ENCODE measurements at places on chromosomes 3 and 15.
A peak's percentile ranks its signal among the peaks of the same experiment; 100 is the strongest.

DNA sequence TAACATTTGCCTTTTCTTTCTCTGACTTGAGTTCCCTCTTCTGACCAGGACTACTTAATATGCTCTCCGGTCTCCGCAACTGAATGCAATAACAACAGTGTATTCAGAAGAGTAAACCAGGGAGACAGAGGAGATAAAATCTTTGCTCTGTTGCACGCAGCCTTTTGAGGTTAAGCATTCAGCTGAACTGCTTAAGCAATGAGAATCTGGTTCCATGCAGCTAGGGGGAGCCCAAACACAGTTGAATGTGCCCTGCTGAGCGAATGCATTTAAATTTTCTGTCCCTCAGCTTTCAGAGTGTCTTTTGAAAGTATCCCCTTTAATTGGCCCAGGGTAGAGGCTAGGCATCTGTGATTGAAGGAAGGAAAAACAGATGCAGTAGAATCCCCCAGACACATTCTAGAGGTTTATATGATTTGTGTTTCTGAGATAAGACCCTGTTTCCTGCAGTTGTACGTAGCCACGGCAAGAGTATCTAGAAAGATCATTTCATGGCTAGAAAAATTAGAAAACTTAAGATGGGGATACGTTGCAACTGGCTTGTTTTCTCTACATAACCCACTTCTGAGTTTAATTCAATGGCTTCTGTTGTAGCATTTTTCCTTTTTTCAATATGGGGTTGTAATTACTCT, 309.6 kb downstream of the TUSC7 start:
- DNase-seq: peak; percentile 4

DNA sequence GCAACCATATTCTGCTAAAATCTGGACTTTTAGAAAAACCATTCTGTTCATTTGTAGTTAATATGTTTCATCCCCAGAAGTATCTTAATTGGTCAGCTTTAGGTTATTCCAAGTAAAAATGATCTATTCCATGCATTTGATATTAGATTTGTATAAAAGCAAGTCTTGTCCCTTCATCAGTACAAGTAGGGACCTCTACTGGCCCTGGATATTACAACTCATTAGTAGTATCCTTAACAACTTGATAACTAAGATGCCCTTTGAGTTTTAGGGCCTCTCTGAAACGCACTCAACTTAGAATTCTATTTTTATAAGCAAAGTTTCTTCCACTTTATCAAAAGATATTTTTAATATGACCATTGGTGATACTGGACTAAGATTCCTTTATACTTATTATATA, 25.3 kb upstream of the SELENOT start:
- DNase-seq: no peak

DNA sequence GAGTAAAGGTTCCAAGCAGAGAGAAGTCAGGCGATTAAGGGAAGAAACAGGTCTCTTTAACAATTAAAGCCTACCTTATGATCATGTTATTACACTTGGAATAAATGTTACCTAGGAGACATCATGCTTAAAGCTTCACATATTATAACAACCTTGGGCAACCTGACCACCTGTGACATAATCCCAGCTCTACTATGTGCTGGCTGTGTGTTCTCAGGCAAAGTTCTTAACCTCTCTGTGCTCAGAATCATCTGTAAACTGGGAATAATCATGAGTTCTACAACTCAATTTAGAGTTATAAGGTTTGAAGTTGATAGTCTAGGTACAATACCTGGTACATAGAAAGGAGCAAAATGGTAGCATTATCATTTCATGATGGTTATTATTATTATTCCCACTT, 159.3 kb downstream of the MAGI1 start:
- no peak for DNase-seq

GRCh38 chr15:91584895-91585294, 268.6 kb upstream of the SLCO3A1 start:
- no peak for DNase-seq

DNA sequence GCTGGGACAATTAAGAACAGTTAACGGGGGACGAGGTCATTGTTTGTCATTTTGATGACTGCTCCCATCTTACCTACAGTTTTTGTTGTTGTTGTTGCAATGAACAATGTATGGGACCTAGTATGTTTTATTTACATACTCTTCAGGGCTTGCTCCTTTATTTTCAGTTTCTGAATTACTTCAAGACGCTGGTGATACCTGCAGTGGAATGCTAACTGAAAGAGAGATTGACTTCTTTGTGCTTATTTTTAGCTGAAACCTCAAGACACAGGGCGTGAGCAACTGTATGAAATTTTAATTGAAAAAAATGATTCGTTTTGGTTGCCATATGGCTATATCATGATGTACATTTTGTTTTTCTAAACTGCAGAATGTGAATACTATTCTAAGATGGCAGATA, 297.9 kb downstream of the EDEM1 start:
- no peak for DNase-seq

DNA sequence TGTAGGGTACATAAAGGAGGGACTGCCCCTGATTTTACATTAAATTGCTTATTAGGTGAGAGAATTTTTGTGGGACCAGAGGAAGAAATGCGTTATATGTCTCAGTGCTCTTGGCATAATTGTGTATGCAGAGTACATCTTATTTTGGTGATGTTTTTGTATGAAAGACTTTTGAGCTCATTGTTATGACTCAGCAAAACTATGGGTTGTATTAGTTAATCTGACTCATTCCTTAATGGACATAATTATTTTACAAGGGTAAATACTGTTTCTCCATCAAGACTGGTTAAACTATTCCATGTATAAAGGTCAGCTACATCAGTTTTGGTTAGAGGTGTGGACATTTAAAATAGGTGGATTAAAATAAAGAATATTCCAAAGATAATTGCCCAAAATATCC, 156.8 kb downstream of the ALCAM start:
- DNase-seq: no peak

DNA sequence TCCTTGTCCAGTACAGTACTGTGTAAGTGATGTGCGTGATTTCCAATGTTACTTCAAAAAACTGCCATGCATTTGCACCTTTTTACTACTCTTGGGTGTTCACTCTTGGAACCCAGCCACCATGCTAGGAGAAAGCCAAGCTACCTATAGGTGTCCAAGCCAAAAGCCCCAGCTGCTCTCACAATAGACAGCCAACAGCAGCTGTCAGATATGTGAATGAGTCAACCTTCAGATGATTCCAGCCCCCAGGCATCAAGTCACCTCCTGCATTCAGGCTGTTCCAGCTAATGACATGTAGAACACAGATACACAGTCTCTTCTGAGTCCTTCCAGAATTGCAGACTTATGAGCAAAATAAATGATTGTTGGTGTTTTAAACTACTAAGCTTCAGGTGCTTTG, 417.7 kb upstream of the TGFBR2 start:
- no peak for DNase-seq

- DNase-seq: no peak
Observed at GRCh38 chr3:55337641-55338180, 149.4 kb downstream of the WNT5A start.

GRCh38 chr3:56899078-56899477, 97.3 kb upstream of the ARHGEF3 start:
- DNase-seq: no peak

DNA sequence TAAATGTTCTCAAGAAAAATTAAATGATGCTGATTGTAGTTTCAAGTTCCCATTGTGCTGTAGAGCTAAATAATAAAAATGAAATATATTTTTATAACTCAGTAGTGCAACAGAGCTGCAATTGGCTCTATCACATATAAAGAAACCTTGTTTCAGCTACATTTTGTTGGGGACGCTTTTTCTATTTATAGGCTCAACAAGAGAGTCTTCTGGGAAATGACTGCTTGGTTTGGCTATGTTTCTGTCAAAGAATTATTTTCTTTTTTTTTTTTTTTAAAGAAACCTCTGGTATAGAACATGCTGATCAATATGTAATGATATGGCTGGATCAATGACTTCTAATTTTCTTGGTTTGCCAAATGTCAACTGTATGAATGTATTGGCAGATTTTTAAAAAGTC, 76.5 kb downstream of the OTOL1 start:
- DNase-seq: no peak

GRCh38 chr3:128066676-128067075, 14.4 kb downstream of the SEC61A1 start:
- no peak for DNase-seq

DNA sequence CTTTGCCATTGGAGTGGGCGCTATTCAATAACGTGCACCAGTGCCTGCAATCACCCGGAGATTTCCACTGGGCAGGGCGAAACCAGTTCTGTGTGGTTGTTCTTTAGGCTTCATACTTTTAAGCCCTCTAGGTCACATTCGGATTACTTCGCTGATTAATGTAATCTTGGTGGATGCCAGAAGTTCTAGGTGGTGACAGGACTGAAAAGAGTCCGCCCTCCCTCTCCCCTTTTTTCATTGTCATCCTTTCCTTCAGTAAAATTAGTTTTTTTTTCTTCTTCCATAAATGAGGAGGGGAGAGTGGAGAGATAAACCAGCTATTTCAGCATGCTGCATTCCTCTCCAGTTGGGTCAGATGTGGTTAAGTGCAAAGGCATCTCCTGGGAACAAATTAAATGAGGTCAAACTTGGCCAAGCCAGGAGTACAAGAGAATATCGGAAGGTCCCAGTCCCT, 2.3 kb upstream of the SLC2A2 start:
- no peak for DNase-seq

GRCh38 chr15:59247364-59247763, 40.7 kb downstream of the LDHAL6B start:
- DNase-seq: peak; percentile 29

DNA sequence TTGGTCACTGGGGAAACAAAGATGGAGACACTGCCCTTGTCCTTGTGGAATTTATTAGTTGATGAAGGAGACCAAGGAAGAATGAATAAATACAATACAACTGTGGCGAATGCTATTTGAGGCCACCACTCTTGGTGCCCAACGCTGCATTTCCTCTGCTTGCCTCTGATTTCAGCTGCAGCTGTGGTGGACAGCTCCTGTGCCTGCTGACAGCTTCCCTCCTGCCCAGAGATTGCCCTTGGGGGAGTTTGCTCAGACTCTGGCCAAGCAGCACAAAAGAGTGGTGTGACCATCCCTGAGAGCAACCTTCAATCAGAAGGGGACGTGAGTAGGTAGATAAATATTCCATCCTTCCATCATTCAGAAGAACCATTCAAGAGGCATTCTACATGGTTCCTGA, 64.6 kb upstream of the FHIT start:
- DNase-seq: no peak

GRCh38 chr15:88535100-88535499, 11.4 kb downstream of the DET1 start:
- no peak for DNase-seq

- DNase-seq: no peak
Observed at GRCh38 chr3:46960081-46960701, 16.4 kb downstream of the CCDC12 start.

DNA sequence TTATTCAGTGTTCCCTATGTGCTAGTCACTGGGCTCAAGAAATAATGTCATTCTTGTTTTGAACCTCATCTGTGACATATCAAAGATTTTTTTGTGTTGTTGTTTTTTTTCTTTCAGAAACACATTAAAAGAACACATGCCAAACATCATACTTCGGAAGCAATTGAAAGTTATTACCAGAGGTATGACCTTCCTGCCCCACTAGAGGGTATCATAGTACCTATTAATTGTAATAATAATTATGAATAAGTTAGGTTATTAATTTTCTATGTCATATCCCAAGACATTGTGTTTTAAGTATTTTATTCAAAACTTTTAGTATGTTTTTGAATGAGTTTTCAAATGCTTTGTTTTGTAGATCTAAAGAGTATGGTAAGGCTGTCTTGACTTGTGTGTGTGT, 65.7 kb downstream of the CDIN1 start:
- DNase-seq: no peak

DNA sequence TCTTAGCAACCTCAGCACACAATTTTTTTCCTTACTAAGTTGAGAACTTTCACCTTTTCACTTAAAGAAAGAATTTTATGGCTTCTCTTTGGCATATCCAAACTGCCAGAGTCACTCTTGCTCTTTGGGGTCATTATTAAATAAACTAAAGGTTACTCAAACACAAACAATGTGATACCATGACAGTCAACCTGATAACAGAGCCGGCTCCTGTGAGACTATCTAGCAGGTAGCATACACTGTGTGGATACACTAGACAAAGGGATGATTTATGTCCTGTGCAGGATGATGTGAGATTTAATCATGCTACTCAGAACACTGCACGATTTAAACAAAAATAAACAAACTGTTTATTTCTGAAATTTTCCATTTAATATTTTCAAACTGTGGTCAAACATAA, 35.6 kb downstream of the LRRFIP2 start:
- no peak for DNase-seq

- no peak for DNase-seq
Observed at GRCh38 chr3:173711619-173712018, 314.1 kb downstream of the NLGN1 start.
